ENCODE measurements at places on chromosomes 5 and 9.
A peak's percentile ranks its signal among the peaks of the same experiment; 100 is the strongest.

- no peak for DNase-seq
These were observed 330.6 kb downstream of the NSG2 start for GRCh38 chr5:174376056-174376455.

DNA sequence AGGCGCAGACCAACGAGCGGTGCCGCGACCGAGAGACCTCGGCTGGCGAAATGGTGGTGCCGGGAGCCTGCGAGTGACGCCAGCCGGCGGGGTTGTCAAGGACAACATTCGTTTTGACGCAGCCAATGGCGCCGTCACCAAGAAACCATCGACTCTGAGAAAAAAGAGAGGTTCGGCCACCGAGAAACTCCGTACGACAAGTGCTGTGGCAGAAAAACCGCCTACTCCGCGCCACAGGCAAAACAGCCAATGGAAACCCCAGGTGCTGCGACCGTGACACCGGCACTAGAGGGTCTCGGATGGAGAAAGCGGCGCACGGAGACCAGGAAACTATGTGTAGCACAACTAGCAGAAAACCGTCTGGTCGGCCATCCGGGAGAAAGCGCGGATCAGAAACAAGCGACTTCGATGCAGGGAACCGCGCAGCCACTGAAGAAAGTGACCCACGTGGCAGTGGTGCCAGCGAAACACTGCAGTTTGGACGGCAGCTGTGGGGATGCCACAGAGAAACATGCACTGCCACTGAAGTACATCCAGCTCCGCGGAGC is 88.8 kb downstream of the ANXA2R start:
- DNase-seq: no peak

GRCh38 chr5:75169516-75169915 is 67.2 kb downstream of the ANKRD31 start:
- no peak for DNase-seq

GRCh38 chr9:132769906-132770769 is 99.9 kb downstream of the GTF3C4 start:
- peak; percentile 44 for DNase-seq

DNA sequence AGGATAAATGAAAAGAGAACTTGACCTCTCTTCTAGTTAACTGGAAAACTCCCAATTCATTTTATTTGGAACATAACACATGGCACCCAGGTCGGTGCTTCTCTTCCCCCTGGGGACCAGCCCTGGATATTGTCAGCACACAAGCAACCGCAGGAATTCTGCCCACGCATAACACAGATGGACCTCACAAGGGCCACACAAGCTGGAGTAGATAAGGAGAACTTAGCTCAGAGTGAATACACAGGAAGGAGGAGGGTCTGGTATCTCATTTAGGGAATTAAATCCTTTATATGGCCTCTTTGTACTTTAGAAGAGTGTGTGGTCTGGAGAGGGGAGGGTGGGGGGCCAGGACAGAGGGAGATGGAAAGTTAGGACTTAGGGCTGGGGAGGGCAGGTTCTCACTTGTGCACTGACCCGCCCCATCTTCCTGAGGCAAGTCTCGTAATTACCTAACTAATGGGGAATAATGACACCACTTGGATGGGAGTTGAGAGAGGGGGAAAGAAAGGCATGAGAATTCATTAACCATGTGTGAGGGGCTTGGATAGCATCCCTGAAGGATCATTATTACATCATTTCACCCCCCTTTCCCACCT is 341.2 kb upstream of the WWC1 start:
- DNase-seq: no peak

DNA sequence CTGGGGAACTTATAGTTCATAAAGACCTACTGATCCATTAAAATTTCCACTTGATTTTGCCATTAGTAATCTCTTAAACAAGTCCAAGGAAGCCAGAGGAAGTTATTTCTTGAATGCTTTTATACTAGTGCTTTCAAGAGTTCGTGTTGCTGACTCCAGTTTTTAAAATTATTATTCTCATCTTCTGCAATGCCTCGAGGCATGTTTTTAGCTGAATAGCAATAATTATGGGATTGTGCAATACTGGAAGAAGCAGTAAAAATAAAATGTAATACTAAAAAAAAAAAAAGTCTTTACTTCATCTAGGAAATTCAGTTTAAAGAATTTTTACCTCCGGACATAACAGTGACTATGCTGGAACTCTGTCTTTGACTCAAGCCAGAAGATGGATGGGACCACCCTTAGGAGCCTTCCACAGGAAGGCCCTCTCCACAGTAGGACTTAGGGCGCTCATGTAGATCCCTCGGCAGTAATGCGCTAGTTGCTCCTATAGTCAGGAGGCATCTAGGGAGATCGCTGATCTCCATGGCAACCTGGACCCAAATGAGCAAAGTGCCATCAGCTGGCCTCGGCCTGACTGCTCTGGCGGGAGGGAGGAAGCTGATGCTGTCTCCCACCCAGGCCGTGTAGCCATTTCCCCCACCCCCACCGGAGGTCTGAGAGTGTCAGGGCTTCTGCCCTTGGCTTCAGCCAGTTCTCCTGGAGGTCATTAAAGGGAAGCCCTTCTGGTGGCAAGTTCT is 56.7 kb downstream of the DAPK1 start:
- no peak for DNase-seq
